Erythroblast (primary cell): ENCODE measurements at places on chromosomes 7 and 10.
A peak's percentile ranks its signal among the peaks of the same experiment; 100 is the strongest.

GRCh38 chr10:25047591-25048301 lies 31.3 kb downstream of the THNSL1 start:
- no peak for DNase-seq

DNA sequence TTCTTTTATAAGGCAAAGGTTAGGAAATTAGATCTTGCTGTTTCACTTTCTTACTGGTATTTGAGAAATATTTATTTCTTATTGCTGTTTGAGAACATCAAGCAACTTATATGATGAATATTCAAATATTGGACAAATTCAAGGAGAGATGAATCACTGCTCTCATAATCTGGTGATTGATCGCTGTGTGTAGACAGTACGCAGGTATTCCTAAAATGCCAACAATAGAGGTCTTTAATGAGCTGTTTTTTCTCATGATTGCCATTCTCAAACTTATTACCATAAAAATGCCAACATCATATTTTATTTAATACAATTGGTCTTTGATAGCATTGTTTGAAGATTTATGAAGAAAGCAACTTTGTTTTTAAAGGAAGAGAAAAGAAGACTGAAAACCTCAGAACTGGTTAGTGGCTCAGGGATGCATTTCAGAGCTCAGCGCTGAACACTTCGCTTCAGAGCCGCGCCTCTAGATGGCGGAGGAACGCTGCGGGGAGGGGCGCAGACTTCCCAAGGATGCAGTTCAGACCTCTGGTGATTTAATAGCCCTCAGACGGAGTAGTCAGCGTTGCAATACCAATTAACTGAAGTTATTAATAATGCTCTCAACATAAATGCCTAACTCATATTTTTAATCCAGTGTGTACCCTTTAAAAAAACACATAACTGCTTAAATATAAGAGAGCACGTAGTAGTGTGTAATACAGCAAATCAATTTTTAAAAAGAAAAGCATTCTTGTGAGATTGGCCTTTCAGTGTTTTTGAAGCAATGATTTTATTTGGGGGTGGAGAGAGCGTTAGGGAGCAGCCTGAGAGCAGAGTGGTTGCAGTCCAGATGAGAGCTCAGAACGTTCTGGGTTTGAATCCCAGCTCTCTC lies 38.5 kb upstream of the STEAP4 start:
- DNase-seq: peak; percentile 1

GRCh38 chr10:8473205-8473604 lies 418.7 kb downstream of the GATA3 start:
- DNase-seq: no peak

DNA sequence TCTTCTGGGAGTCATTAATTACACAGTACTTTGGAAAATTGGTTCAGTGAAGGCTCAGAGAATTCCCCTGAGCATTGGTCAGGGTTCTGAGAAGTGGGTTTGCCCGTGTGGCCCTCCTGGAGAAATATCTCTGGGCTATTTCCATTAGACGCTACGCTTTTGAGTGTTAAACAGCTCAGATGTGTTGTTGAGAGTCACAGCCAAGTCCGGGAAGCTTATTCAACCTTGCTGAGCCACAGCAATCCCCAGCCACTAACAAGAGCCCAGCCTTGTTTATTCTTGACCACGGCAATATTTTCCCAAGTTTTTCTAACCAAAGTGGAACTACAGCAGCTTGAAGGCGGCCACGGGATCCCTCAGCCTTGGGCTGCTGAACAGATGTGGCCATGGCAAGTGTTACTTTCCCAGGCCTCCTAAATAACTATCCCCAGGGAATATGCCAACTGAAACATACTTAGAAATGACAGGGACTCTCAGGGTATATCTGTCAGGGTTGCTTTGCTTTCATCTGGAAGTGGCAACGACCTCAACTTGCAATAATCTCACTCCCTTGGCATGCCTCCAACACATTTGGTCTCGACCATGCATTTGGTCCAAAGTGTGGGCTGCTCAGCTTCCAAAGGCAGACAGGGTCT lies 214.7 kb downstream of the EMX2 start:
- DNase-seq: no peak

DNA sequence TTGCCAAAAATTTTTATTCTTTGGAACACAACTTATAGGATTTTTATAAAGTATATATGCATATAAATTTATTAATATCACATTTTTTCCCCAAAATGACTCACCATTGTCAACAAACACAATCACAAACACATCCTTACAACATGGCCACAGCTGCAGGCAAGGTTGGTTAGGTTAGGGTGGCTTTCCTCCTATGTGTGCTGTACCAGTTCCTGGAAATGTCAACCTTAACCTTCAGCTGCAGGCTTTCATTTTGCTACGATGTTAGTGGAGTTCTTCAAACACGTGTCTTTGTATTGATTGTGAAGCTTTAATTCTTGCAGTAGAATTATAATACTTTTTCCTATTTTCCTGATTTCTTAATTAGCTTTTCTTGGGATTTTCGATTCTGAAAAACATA lies 185.8 kb downstream of the PTEN start:
- DNase-seq: no peak

- DNase-seq: no peak
Measured at GRCh38 chr10:128029731-128030369, 96.4 kb downstream of the MKI67 start.

DNA sequence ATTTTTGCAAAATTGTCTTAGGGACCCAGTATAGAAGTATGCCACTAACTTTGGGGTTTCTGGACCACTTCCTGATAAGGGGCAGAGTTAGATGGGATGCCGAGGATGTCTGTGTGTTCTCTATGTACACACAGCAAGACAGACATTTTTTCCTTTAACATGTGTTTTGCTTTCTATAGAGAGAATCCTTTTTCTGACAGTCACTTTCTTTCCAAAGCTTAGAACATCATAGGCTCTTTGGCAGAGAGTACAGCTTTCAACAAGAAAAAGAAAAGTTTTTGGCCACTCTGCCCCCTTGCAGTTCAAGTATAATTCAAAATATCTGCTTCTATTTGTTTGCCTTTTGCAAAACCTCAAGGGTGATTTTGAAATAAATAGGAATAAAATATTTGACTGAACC lies 44.1 kb downstream of the PAPSS2 start:
- no peak for DNase-seq

GRCh38 chr10:106338486-106338885 lies 826.0 kb downstream of the SORCS1 start:
- no peak for DNase-seq

DNA sequence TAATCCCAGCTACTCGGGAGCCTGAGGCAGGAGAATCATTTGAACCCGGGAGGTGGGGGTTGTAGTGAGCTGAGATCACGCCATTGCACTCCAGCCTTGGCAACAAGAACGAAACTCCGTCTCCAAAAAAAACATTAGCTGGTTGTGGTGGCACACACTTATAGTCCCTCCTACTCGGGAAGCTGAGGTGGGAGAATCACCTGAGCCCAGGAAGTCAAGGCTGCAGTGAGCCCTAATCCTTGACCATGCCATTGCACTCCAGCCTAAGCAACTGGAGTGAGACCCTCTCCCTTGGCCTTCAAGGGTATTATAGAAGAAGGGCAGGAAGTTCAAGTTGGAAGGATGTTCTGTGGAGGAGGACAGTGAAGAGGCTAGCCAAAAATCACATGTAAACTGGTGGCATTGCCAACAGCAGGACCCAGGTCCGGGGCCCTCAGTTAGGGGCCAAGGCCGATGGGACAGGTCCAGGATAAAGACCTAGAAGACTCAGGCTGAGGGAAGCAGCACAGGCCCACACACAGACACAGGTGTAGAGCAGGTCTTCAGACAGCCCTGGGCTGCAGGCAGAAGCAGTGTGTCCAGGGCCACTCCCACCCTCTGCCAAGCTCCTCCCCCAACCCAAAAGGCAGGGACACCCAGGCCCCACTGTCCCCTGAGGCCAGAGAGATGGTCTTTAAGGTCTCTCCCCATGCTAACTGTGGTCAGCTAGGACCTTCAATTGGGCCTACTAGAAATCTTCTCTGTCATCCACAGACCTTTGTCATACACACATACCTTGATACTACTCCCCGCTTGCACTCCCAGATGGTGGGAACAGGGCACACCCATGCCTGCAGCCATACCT lies 8.4 kb upstream of the SAMD8 start:
- no peak for DNase-seq

DNA sequence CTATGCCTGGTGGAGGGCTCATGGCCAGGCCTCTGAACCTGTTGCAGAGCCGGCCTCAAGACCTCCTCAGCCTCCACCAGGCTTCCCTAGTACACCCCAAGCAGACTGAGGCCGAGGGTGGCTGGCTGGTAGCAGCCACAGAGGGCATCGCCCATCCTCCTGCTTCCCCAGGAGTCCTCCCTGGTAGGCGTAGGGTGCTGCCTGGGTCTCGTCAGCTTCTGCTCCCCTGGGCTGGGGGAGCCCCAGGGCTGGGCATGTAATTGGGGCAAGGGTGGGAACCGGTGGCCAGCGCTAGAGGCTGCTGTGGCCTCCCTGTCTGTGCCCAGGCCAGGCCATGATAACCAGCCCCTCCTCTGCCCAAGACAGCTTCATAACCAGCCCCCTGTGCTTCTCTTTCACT lies 32.6 kb downstream of the TBATA start:
- DNase-seq: no peak

DNA sequence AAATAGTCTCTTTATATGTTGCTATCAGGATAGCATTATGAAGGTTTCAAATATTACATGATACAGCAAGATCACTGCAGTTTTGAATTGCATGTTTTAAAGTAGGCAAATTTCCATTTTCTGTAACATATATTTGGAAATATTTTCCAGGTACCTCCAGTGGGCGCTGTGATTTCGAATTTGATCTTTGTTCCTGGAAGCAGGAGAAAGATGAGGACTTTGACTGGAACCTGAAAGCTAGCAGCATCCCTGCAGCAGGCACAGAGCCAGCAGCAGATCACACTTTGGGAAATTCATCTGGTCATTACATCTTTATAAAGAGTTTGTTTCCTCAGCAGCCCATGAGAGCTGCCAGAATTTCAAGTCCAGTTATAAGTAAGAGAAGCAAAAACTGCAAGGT lies 299.0 kb downstream of the MALRD1 start:
- no peak for DNase-seq

DNA sequence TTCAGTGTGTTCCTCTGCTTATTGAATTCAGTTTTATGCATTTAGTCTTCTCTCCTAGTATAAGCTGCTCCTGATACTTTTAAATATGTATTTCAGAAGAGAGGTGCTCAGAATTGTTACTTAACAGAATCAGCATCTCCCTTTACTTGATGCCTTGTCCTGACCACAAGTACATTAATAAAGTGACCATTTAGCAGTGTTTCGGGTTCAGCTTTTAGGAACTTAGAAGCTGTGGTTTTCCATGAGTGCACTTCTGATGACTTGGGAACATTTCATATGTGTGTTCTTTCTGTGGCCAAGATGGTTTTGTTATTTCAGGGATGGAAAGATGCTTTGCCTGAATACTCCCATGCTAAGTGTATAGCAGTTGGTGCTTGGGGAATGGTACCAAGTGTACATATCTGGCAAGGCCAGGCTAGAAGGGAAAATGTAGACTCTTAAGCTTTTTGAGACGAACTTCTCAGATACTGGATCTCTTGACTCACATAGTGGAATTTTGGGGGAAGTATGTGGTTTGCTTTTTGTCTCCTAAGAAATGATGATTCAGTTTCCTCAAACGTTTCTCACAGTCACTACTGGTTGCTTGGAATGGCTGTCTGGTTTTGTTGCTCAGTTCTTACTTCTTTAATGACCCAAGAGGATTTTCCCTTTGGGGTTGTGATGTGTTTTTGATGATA lies 17.2 kb downstream of the SGPL1 start:
- no peak for DNase-seq

DNA sequence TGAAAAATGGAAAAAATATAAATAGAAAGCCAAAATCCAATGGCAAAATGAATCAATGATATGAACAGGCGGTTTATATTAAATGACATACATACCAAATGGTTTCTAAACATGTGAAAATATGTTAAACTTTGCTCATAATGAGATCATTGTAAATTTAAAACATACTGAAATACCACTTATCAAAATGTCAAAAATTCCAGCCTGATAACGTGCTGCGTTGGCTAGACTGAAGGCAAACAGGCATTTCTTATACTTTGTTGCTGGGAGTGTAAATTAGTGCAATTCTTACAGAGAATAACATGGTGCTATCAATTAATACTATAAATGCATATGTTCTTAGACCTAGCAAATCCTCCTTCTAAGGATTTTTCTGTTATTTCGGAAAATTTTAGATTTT lies 225.8 kb upstream of the FAM3C start:
- DNase-seq: no peak

DNA sequence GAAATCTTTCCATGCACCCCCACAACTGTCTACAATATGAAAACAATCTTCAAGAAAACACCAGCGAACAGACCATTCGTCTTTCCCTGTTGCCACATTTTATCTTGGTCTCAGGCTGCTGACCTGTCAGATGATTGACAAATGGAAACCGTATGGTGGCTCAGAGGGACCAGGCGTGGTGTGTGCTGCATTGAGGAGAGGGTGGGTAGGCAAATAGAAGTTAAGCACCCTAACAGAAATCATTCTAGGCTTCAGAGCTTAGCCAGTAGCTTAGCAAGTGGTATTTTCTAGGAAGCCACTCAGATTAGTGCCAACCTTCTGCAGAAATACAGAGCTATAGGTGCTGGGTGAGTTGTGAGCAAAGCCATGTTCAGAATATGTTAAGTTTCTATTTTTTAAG lies 114.9 kb downstream of the DPP6 start:
- DNase-seq: no peak

DNA sequence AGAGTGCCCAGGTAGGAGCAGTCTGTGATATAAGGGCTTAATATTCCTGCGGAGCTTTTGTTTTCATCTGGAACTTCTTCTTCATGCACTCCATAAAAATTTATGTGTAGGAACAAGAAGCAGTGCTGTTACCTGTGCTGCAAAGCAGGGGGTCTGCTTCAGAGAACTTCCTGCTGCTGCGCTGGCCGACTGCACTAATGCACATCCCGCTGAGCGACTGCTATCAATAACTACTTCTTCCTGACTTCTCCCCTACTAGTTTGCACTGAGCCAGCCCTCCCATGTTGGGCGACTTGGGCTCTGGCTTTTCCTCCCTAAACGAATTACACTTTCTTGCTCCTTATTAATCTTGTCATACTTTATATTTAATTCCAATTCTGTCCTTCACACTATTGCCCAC lies 150.3 kb downstream of the NEBL start:
- DNase-seq: no peak

DNA sequence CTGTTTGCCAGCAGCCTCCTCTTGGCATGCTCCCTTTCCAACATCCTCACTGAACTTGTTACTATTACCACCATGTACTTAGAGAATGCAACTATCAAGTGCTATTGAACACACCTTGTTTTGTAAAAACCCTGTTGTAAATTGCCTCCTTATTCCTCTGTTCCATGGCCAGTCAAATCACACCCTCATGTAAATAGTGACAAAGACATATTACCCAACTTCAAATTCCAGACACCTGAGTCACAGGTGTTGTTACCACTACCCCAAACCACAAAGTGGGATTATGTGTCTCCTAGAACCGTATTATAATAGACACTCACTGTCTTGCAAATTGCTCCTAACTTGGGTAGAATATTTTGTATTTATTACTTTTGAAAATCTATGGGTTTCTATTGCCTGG lies 263.2 kb upstream of the C7orf33 start:
- DNase-seq: no peak

DNA sequence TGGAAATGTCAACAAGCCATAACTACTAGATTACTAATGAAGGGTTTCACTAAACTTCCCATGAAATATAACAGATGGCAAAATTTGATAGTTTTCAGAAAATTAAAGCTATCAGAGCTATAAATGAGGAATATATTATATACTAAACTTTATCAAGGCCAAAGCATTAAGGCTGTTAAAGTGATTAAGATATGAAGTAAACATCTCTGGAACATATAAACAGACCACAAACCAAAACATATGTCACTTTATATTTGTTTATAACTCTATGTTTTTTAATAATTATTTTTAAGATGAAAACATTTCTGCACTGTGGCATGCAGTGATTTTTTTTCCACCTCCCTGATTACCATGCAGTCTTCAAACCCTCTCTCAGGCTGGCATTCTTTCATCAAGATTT lies 120.2 kb downstream of the REEP3 start:
- DNase-seq: no peak
